ENCODE measurements at places on chromosomes 4 and X.

- DNase-seq = no peak
Measured at GRCh38 chrX:53682885-53683555, 3.5 kb downstream of the HUWE1 start.

- no peak for DNase-seq
Measured at GRCh38 chr4:75985116-75985515, 5.6 kb downstream of the SDAD1 start.

GRCh38 chr4:171602638-171603355 is 210.4 kb upstream of the GALNTL6 start:
- DNase-seq = no peak

GRCh38 chr4:106371161-106371560 is 2.6 kb upstream of the GIMD1 start:
- no peak for DNase-seq

GRCh38 chrX:101564651-101565050 is 14.3 kb downstream of the ARMCX1 start:
- no peak for DNase-seq

DNA sequence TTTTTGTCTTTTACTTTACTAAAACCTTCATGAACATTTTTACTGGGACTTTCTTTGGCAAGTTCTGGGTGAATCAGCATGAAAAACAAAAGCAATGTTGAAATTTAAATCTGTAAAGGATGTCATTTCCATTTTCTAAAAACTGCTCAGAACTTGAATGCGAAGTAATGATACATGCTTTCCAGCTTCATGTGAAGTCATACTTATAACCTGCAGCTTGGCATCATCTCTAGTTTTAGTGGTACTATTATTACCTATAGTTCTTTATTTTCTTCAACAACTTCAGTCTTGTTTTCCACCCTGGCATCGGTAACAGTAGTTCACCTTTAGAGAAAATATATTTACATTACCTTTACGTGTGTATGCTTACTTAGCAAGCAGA is 421.4 kb upstream of the DIPK2B start:
- no peak for DNase-seq

- DNase-seq = no peak
Measured at GRCh38 chrX:15240414-15240813, 29.5 kb downstream of the ASB9 start.

GRCh38 chr4:8705161-8706145 is 112.9 kb downstream of the CPZ start:
- DNase-seq = no peak

GRCh38 chr4:8505229-8505628 is 64.7 kb downstream of the TRMT44 start:
- no peak for DNase-seq

DNA sequence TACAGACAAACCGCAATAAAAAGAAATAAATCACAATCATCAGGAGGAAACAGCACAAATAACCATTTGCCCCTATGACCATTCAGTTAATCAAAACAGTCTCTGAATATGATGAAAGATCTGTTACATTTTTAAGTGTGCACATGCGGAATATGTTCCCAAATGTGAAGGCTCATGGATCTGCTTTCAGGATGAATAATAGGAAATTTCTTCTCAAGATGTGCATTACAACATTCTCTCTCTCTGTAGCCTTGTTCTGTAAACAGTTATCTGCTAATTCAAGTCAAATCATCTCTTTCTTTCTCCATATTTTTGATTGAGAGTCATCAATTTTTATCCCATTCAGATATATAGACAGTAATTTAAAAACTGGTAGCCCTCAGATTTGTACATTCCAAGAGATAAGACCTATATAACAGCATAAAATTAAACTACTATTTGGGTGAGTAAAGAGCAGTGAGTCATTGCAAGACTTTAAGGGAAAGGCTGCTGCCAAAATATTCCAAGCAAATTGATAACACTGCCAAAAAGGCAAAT is 433.9 kb upstream of the ATOH1 start:
- no peak for DNase-seq

Measured in cortex of kidney (tissue), 1 donor.